ENCODE measurements at places on chromosomes 12 and 14.

DNA sequence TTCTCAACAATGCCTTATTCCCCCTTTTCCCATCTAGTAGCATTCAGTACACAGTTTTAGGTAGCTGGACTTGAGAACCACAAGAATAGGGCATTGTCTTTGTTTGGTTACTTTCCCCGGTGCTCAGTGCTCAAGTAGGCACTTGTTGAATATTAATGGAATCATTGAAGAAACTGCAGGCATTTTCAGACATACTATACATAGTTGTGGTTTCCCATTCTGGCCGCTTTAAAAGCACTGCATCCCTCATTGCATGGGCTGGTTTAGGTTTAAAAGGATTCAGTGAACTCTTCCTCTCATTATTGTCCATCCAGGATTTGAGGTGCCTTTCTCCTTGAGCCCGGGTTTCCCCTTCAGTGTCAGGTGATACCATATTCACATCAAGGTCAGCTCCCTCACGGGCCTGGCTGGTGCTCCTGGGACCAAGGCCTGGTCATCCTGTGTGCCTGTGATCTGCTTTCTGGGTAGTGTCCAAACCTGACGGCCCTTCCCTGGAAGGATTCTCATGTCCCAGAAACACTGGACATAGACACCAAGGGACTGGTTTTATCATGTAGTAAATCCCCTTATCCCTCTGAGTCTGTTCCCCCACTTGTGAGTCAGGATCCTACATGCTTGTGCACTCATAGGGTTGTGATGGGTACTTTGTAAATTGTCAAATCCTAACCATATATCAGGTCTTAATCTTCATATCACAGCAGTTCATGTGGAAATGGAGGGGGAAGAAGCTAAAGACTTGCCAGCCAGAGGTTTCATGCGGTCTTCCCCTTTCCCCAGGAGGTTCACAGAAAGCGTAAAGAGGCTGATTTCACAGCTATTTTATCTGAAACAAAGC lies 7.4 kb downstream of the TCP11L2 start:
- DNase-seq: peak; percentile 50

GRCh38 chr12:64825143-64826021 lies 935 bp downstream of the TBC1D30 start:
- DNase-seq: no peak

- no peak for DNase-seq
Observed at GRCh38 chr14:92037989-92038388, 1.9 kb downstream of the TRIP11 start.

DNA sequence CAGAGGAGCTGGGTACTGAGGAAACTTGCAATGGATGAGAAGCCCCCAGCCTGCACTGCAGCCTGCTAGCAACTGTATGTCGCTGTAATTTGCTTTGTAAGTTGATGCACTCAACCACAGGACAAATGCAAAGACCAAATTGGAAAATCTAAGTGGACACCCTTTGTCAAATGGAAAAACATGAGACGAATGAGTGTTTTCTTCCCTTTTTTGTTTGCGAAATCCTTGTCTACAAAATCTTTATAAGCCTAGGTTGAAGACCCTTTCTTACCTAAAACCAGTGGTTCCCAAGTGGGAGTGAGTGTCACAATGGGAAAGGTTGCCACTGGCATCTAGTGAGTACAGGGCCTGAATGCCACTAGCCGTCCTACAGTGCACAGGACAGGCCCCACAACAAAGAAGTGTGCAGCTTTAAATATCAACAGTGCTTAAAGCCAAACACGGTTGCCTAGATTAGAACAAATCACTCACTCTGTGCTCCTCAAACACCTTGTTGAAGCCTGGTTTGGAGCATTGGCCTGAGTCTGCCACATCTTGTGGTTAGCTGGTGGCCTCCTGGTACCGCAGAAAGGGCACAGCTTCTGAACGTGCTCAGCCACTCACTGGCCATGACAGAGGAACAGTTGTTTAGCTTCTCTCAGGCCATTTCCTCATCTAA lies 7.6 kb upstream of the VASH1 start:
- DNase-seq: no peak

DNA sequence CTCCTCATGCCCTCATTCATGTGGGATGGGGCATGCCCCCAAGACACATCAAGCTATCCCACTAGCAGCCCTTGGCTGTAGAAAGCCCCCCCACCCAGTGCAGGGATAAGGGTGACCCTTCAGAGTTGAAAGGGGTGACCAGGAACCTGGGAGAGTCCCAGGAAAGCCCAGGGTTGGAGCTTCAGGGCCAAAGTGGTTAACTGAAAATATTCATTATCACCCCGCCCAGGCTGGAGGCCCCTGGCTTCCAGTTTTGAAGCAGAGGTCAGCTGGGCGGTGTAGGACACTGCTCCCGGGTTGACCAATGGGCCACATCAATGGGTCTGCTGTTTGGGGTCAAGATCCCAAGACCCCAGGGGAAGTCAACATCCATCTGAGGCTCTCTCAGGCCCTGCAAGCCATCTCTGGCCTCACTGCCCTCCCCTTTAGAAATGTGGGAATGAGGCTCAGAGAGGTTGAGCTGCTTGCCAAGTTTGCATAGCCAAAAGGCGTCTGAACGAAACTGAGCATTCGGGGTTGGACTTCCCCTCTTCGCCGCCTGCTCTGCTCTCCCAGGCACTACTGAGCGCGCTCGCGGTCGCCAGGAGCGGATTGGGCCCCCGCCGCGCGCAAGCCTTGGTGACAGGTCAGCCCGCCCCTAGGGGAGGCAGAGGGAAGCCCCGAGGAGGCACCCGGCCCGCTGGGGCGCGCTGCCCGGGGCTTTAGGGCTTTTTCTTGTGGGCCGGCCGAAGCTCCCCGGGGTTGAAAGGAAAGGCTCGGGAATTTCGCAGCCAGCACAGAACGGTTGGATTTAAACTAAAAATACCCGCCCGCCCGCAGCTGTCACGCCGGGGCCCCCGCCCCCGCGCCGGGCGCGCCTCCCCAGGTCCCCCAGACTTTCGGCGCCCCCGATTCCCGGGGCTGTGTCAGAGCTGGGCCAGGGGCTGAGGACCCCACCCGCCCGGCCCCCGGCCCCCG lies 576 bp downstream of the SYNE3 start:
- no peak for DNase-seq

GRCh38 chr14:33350366-33350990 lies 411.8 kb downstream of the NPAS3 start:
- no peak for DNase-seq

- no peak for DNase-seq
Observed at GRCh38 chr14:102171173-102172020, 31.7 kb downstream of the WDR20 start.

DNA sequence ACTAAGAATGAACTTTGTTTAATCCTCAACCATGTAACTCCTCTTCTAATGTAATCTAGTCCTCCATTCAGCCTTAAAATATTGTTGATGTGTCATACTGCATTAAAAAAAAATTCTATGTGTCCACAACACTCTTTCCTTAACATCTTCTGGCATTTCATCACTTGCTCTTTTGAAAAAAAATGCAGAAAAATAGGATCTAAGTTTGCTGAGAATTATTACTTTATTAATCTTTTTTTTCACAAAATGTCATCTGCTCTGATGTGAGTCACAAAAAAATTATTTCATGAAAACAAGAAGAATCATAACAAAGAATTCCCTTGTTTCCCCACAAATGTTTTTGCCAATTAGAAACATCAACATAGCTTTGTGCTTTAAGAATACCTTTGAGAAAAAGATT lies 410.1 kb upstream of the MGAT4C start:
- peak; percentile 40 for DNase-seq

DNA sequence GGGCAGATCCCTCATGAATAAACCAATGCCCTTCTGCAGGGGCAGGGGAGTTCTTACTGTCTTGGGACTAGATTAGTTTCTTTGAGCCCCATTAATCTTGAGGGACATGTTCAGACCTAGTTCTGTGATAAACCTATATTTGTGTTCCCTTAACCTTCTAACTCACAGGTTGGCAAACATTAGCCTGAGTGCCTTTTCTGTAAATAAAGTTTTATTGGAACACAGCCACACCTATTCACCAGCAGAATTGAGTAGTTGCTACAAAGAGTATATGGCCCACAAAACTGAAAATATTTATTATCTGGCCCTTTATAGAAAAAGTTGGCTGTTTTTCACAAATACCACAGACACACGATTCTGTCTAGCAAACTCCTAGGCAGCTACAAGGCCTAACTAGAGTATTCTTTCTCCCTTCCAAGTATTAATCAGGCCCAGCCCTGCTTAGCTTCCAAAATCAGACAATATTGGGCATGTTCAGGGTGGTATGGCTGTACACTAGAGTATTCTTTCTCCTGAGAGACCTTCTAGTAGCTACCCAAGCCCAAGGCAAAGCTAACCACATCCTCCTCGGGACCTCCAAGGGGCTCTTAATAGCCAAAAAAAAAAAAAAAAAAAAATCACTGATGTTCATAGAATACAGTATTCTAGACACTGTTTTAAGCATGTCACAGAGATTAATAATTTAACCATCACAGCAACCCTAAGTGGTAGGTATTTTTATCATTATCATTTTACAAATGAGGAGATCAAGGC lies 199.3 kb upstream of the PWP1 start:
- no peak for DNase-seq

DNA sequence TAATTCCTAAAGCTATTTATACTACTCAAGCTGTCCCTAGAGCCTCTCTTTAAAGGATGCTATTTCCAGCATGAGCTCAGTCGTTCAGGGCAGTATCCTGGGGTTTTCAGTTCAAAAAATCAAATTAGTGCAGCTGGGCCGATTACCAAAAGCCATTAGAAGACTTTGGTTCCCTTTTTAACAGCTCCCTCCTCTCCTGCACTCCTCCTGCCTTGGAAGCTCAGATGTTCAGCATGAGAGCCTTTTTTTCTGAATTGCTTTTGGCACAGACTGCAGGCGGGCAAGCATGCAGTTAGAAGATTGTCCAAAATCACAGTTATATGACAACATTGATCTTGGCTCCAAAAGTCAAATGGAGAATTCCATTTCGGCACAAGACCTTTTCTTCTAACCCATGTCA lies 179.6 kb downstream of the SLC35F4 start:
- DNase-seq: no peak

- DNase-seq: peak; percentile 88
Observed at GRCh38 chr14:64628940-64629408, 75.2 kb upstream of the PLEKHG3 start.

- DNase-seq: no peak
Observed at GRCh38 chr12:47356129-47356700, 276.5 kb upstream of the AMIGO2 start.

DNA sequence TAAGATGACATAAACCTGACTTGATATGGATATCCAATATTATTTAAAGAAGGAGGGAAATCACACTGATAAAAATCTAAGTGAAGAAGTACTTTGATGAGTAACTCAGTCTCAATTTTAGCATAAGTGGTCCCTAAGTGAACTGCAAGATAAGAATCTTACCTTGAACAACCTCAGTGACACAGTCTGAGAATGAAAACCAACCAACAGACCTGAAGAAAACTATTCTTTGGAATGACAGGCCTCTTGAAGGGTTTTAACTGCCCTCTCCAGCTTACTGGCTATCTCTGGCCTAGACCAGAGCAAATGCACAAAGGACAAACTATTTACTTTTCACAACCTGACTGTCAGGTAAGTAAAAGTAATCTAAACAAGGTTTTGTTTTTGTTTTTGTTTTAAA lies 44.7 kb downstream of the CPM start:
- DNase-seq: no peak

DNA sequence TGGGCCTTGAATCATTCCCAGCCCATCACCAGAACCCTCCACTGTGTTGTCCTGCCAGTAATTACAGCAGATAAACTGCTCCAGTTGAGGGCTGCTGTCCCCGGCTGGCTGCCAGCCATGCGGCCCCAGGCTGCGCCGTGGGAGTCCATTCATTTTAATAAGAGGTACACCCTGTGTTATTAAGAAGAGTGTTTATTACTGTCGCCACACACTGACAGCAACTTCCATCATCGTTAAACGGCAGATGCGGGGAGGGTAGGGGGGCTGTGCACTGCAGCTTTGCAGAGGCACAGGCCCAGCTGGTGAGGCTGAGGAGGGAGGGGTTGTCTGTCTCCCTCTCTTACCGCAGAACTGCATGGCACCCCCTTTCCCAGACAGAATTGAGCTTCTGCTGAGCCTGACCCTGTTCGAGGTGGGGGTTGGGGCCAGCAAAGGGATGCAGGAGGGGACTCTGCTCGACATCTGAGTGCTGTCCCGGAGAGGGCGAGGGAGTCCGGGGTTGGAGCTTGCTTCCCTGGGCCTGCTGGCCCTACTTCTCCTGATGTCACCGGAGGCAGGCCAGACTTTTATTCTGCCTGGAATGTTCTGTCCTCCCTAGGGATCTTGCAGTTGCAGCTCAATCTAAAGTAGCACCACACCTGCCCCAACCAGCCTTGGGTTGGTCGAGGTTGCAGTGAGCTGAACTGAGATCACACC lies 33.8 kb upstream of the GPATCH2L start:
- no peak for DNase-seq

- no peak for DNase-seq
Observed at GRCh38 chr14:90991690-90992443, 68.6 kb downstream of the RPS6KA5 start.

DNA sequence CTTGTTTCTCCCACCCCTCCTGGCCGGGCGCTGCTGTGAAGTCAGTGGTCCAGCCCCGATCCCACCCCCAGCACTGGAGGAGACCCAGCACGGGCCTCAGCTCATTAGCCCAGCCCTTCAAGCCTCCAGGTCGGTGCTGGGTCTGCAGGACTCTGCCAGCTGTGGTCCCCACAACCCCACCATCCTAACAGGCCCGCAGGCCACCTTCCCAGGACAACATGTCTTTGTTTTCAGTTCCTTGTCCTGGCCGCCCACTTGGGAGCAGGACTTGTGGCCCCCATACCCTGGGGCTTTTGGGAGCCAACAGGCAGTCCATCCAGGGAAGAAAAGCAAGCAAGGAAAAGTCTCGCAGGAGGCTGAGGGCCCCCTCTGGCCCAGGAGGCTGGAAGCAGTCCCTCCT lies 60.0 kb downstream of the HRK start:
- DNase-seq: no peak

GRCh38 chr12:15823360-15824128 lies 34.4 kb upstream of the EPS8 start:
- no peak for DNase-seq

DNA sequence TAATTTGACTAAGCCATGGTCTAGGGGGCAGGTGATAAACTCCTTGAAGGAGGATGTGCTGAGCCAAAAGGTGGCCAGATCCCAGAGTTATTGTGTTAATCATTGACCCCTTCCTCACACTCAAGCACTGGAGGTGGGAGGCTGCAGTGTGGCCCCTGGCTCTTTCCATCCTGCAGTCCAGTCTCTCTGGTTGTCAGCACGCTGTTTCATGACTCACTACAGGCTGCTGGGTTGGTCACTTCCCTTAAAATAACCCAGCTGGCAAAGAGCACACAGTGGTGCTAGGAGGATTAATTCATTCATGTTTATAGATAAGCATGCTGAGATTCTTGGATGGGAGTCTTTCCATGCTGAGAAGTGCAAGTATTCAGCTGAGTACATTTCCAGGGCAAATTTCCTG lies 228.9 kb downstream of the ANO2 start:
- DNase-seq: no peak

Measured in fibroblast of skin of left quadriceps (primary cell).